IMR-90 (cell line): ENCODE measurements at places on chromosomes 4 and X.

DNA sequence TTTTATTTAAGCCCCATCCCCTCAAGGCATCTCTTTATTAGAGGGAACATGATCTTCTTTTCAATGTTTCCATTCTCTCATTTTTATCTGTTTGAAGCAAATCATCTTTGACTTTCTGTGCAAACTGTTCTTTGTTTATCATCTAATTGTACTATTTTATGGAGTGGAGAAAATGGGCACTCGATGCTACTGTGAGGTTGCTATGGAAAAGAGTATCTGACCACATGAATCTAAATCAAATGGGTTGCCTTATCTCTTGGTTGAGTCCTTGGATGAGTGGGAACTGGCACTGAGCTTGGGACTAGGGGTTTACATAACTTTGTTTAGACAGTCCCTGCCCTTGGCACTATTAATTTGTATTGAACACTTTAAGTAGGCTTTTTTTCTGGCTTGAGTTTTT lies 9.1 kb downstream of the OCRL start:
- no peak overlapping the region for H3K27ac ChIP-seq
- 0 out of 2 replicates have a peak, but pooled peaks cover 3% of the 10 kb centered on the region for H3K36me3 ChIP-seq
- no peak for DNase-seq
- no peak overlapping the region for H3K4me3 ChIP-seq
- H3K4me1 ChIP-seq: no peaks in the 10 kb centered on the region
- no peaks in the 10 kb centered on the region for H3K27me3 ChIP-seq

DNA sequence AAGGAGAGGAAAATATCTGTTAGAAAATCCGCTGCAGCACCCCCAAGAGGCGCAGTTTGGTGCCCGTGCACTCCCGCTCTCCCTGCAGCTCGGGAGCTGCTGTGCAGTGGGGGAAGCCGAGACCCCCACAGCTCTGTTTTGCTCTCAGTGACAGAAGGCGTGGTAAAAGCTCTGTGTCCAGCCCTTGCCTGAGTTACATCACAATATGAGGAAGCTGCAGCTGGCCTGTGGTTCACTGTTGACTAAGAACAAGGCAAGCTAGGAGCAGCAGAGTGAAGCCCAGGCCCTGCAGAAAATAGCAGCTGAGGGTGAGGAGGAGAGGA lies 88.5 kb upstream of the ADRA2C start:
- H3K4me3 ChIP-seq: no peak overlapping the region
- no peak overlapping the region for H3K27ac ChIP-seq
- no peaks in the 10 kb centered on the region for H3K4me1 ChIP-seq
- no peaks in the 10 kb centered on the region for H3K36me3 ChIP-seq

DNA sequence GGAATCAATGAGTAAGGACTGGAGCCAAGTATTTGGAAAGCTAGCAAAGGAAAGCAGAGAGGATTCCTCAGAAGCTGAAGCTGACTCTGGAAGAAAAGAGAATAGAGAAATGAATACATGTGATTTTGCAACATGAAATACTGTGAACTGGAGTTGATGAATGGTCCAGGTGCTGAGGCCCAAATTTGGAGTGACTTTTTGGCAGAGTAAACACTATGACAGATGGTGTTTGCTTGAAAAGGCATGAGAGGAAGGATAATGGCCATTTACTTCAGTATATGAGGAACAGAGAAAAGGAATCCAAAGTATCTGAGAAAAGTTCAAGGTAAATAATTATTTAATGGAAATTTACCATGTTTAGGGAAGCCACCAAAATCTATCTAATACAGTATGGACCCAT lies 236.7 kb downstream of the SLITRK2 start:
- DNase-seq: no peak
- no peak overlapping the region for H3K27ac ChIP-seq
- no peaks in the 10 kb centered on the region for H3K4me1 ChIP-seq
- H3K27me3 ChIP-seq: no peaks in the 10 kb centered on the region
- no peak overlapping the region for H3K4me3 ChIP-seq

- no peak for DNase-seq
- no peaks in the 10 kb centered on the region for H3K36me3 ChIP-seq
- peaks cover 2% of the 10 kb centered on the region for H3K4me1 ChIP-seq
- H3K27me3 ChIP-seq: no peaks in the 10 kb centered on the region
- no peak overlapping the region for H3K27ac ChIP-seq
Measured at GRCh38 chr4:159018062-159018629, 84.7 kb upstream of the RAPGEF2 start.

DNA sequence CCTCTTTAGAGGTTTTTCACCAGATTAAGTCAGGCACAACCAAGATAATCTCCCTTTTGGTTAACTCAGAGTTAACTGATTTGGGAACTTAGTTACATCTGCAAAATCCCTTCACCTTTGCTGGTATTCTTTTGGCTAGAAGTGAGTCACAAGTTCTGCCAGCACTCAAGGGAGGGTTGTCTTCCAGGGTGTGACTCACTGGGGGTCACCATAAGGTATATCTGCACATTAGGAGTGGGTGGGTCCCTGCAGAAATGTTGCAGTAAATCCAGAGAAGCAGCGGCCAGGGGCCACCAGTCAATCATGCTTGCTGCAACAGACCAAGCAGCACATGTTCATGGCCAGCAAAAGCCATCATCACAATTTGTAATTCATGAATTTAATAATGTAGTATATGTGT lies 59.8 kb upstream of the MAML3 start:
- DNase-seq: peak; percentile 66
- H3K27ac ChIP-seq: no peak overlapping the region
- no peak overlapping the region for H3K4me3 ChIP-seq
